Adrenal gland (tissue), 19 donors: ENCODE measurements at places on chromosomes 4 and X. TPM values are rescaled to one million over a fixed set of nuclear protein-coding genes. Genes with fewer than 3 reads are reported as not detected.

The CCKAR gene
- not detected for polyA plus RNA-seq

The TENM3 gene
- polyA plus RNA-seq = 3.2 TPM

The RPS6KA3 gene
- polyA plus RNA-seq = 6.2 TPM

The CCNG2 gene
- 9.9 TPM for polyA plus RNA-seq

The OTUD6A gene
- not detected for polyA plus RNA-seq

The ERAS gene
- 0.20 TPM for polyA plus RNA-seq

The EXOSC9 gene
- 35.4 TPM for polyA plus RNA-seq

The CFAP97 gene
- polyA plus RNA-seq = 3.9 TPM

The TMPRSS11F gene
- not detected for polyA plus RNA-seq

The ZCCHC18 gene
- polyA plus RNA-seq = 1.6 TPM

The SMIM10L2A gene
- polyA plus RNA-seq = 34.4 TPM

The SSX2B gene
- not detected for polyA plus RNA-seq

The ESX1 gene
- polyA plus RNA-seq = not detected

The KLF8 gene
- polyA plus RNA-seq = 3.6 TPM
